ENCODE measurements at places on chromosomes 11 and 22.

GRCh38 chr11:27085605-27086004 is 45.0 kb downstream of the BBOX1 start:
- no peak for DNase-seq

DNA sequence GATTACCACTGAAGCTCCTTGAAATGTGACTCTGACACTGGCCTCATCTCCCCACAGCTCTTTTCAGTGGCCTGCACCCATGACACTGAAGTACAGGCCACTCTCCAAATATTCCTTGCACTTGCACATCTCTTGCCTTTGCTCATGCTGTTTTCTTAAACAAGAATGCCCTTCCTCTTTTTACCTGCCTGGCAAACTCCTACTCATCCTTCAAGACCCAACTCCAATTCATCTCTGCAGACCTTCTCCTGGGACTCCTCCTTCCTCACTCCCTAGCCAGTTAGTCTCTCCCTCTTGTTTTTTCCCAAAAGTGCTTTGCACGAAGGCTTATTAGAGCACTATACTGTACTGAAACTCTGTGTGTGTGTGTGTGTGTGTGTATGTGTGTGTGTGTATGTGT is 2.6 kb downstream of the KCNE3 start:
- DNase-seq = no peak

DNA sequence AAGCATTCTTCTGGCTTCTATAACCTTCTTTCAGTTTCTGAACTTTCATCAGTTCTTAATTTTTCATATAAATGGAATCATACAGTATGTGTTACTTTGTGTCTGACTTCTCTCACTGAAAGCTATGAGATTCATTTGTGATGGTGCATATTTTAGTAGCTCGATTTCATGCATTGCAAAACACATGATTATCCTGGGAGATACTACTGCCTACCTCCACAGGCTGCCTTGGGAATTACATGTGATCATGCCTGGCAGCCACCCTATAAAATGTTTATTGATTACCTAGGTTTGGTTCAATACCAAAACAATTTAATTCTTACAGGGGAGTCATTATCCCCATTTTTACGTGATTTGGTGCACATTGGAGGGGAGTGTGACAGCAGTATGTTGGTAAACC is 34.1 kb upstream of the PAK1 start:
- no peak for DNase-seq

- no peak for DNase-seq
These were observed 22.1 kb upstream of the KRTAP5-7 start for GRCh38 chr11:71505001-71505400.

GRCh38 chr22:43012390-43012789 is 2.6 kb downstream of the PACSIN2 start:
- no peak for DNase-seq

DNA sequence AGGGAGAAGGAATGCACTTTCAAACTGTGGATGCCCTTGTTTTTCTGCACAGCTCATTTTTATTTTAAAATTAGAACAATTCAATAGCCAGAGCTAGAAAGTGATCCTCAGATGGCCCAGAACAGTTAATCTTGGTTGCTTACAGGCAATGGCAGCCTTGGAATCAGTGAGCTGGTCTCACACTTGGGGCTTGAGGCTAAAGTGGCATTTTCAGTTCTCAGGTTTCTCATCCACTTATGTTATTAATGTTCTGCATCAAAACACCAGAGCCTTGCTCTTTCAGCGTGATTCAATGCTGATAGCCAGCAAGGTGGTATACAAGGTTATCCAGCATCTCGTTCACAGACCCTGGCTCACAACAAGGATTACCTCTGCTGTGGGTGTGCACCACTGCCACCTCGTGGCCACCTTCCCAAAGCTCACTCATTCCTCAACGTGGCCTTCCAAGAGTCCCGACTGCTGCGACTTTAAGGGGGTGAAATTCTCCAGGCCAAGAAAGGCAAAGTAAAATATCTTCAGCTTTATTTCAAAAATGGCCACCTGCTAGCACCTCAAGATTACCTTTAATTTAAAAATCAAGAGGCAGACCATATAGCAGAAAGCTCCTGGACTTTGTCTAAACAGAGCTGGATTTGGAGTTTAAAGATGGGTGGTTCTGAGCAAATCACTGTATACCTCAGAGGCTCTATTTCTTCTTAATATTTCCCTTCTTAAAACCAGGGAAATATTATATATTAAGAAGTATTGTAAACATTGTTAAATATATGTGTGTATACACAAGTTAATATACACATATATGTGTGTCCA is 34.2 kb upstream of the FSHB start:
- DNase-seq = peak; percentile 56

DNA sequence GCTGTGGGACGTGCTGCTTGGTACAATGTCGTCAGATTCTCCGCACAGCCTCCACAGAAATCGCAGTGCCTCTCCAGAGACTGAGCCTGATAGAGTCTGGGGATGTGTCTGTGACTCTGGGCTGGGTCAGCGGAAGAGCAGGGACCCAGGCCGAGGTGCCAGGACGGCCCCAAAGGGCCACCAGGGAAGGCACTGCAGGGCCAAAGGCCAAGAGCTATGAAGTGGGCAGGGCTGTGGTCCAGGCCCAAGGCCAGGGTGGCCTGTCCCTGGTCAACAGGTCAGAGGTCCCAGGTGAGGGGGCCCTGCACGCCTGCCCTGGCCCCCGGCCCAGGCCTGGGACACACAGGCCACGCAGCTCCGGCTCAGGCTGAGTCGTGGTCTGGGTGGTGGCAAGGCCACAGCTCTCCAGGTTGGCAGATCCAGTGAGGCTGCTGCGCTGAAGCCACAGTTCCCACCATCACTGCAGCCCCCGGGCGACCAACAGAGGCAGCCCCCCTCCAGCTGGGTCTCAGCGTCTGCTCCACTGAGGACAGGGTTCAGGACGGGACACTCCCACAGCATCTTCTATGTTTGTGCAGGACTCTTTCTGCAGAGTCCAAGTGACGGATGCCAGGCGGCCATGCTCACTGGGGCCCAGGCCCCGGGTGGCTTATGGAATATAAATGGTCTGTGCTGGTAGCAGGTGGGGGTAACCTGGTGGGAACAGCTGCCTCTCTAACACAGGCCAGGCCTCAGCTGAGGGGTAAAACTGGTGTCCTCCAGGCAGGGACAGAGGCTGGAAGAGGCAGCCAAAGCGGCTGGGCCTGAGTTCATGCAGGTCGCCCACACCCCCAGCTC is 4.8 kb upstream of the PIM3 start:
- no peak for DNase-seq

DNA sequence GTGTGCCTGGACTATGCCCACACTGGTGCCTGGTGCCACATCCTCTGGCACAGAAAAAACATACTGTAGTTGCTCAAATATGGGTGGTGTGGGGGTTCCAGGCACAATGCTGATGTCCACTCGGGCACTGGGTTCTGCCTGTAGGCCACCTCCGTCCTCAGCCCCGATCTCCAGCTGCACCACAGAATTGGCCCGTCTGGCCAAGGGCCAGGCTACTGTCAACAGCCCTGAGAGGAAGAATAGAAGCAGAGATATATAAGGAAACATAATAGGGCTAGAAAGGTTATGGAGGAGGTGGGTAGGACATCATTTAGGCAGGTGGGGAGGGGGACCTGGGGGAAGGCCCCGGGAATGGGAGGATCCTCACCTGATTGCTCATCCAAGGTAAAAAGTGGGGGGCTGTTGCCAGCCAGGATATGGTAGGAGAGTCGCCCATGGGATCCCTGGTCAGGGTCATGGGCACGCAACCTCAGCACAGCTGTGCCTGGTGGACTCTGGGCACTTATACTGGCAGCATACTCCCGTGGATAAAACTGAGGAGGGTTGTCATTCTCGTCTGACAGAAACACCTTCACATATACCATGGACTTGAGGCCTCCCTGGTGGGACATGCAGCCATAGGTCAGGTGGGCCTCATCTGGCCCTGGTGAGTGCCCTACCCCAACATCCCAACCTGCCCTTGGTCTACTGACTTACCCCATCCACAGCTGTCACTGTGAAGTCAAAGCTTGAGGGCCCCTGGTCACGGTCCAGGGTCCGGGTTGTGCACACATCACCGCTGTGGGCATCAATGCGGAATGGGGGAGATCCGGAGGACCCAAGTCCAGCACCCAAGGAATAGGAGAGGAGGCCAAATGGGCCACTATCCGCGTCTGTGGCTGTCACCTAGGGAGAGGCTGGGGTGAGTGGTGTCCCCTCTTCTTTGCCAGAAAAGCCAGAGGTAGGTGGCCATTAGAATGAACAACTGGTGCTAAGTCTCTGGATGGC is 14.5 kb upstream of the TPP1 start:
- DNase-seq = no peak
